HL-60 (cell line): ENCODE measurements at places on chromosomes 13 and 19.
A peak's percentile ranks its signal among the peaks of the same experiment; 100 is the strongest.

DNA sequence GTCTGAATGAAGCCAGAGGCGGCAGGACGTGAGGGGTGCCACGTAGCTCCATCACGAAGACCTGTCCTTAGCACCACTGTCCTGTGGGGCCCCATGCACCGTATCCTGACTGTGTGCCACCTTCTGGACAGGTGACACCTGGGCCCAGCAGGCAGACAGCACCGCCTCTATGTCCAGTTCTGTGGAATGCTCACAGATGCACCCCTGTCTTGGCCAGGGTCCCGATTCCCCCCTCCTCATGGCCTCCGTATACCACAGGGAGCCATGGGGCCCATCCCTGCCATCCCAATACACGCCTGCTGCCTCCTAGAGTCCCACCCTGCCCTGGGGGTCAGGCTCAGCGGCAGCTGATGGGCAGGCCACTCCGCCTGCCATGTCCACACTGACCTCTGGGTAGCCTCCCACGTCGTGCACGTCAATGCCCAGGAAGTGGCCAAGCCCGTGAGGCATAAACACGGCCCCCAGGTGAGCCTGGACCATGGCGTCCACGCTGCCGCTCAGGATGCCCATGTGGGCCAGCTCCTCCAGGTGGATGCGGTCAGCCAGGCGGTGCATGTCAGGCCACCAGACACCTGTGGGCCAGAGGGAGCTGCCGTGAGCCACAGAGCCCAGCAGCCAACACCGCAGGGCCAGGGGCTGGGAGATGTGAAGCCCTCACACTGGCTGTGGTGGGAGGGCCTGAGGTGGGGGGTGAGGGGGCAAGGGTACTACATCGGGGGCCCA is 17.6 kb downstream of the CEBPG start:
- DNase-seq = no peak

DNA sequence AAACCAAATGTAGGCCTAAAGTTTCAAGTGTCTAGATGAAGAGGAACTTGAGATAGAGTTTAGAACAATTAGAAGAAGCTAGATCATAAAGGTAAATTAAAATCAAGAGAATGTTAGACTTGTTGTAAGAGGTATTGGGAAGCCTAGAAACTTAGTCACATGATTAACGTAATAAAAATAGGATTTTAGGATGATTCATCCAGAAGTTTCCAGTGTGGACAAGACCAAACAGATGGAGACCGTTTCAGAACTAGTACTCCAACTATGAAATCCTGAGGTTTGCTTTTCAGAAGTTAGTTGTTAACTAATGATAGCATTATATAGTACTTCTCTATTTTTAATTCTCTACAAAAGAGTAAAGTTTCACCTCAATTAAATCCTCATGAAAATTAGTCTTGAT is 104.9 kb downstream of the MZT1 start:
- DNase-seq = no peak

- peak; percentile 73 for DNase-seq
These were observed 14.4 kb downstream of the CEACAM4 start for GRCh38 chr19:41612483-41612882.

DNA sequence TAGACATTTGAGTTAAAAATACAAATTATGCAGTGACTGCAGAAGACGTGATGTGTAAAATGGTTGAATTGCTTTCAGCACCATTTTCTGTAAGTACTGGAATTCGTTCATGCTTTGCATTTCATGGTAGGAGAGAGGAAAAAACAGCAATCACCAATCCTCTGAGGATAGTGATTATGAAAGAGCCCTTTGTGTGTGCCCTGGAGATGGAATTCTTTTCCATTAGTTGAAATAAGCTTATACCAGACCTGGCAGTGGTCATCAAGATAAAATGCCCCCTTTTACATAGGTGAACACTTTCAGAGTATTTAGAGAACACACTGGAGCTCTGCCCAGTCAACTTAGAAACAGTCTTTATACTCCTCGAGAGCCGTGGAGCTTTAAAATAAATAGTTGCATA is 1.7 kb downstream of the CNMD start:
- DNase-seq = no peak

- no peak for DNase-seq
These were observed 21.4 kb upstream of the PSG9 start for GRCh38 chr19:43290568-43291359.

GRCh38 chr13:61413572-61414535 is 1.8 kb downstream of the PCDH20 start:
- DNase-seq = no peak

DNA sequence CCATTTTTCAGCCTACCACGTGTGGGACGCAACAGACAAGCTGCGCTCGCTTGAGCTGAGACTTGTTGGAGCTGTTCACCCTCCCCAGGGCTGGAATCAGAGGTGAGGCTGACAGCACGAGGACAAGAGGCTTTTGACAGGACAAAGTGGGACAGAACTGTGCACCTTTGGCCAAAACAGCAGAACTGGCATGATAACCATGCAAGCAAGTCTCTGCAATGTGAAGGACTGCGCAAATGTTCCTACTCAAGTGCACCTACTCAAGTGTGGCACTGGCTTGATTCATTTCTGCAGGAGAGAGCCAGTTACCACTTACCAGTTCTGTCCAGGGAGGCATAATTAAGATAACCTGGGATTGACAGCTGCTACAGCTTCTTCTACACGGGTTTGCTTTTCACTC is 62.2 kb upstream of the TM9SF2 start:
- DNase-seq = no peak

GRCh38 chr13:23666582-23666981 is 96.4 kb downstream of the TNFRSF19 start:
- DNase-seq = no peak

GRCh38 chr13:41960637-41961465 is at the start of gene VWA8:
Gene VWA8 (minus strand): TSS chr13:41961109. CDS start chr13:41961015, 94 bp downstream.
- DNase-seq = peak; percentile 43

- DNase-seq = no peak
These were observed 70.8 kb upstream of the TUBA3C start for GRCh38 chr13:19252381-19252780.

- no peak for DNase-seq
These were observed 404.7 kb downstream of the KCNRG start for GRCh38 chr13:50419896-50420295.

DNA sequence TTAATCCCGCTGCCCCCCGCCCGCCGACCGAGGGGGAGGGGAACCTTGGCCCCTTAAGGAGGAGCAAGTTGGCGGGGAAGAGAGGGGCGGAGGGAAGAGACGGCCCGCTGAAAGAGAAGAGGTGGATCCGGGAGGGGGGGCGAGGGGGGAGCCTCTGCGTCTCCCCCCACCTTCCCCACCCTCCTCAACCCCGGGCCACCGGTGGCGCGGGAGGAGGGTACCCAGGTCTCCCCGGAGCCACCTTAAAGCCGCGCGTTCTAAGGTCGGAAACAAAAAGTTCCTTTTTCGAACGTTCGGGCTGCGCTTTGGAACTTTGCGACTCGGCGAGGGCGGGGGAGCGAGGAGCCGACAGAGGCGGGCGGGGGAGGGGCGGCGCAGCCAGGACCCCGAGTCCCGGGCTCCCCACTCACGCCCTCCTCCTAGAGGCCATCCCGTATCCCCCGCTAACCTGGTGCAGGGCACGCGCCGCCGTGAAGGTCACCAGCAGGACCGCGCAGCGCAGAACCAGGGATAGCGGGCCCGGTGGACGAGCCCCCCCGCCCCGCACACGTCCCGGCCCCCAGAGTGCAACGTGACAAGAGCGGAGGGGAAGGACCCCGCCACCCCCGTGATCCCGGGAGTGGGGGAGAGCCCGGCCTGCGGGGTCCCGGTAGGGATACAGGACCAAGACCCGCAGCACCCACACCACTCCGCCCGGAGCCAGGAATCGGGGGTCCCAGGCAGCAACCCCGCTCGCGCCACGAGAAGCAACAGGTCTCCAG is 659 bp downstream of the ERF start:
- peak; percentile 67 for DNase-seq

- no peak for DNase-seq
These were observed 71.3 kb downstream of the SLC7A1 start for GRCh38 chr13:29524176-29524575.

DNA sequence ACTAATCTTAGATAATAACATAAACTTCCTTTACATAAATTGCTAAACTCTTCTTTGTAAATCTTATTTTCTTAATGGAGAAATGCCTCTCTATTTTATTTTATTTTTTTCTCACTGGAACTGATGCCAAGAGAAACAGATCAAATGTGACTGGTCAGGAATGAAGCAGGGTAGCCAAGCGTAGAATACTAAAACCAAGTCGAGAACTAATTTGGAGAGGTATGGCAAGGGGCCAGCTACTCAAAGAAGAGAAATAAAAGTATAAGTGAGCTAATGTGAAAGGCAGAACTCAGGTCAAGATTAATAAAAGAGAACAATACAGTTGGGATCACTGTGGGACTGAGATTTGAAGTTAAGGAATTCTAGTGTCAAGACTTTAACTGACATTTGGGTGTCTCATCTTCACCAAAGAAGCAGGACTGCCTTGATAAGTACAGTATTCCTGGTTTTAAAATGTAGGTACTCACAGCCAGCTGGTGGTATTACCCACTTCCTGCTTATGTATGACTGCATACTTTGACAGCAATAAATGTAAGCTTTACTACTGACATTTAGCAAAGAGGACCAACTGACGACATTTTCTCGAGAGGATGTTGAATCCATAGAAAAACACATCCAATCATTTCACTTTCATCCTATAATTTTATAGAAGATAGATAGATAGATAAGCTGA is 1192.2 kb downstream of the EFNB2 start:
- DNase-seq = no peak

DNA sequence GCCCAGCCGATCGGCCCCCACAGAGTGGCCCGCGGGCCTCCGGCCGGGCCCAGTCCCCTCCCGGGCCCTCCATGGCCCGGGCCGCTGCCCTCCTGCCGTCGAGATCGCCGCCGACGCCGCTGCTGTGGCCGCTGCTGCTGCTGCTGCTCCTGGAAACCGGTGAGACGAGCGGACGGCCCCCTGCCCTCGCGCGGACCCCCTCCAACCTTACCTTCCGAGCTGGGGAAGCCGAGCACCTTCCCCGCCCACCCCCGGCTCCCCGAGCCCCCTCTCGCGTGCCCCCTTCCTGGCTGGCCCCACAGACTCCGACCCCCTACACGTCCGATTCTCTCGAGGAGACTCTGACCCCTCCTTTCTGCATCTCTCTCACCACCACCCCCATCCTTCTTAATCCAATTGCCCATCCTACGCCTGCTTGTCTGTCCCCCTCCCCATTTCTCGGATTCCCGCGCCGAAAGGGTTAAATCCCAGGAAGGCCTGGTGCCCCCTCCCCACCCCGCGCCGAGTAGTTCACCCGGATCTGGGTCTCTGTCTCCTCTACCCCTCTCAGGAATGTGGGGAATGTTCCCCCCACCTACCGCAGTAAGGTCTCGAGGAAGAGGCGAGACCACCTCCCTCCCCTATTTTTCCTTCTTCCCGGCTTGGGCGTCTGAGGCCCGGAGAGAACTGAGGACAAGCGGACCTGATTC is 502 bp downstream of the NECTIN2 start:
- no peak for DNase-seq

- no peak for DNase-seq
These were observed 2316.2 kb upstream of the PCDH20 start for GRCh38 chr13:63731896-63732295.

DNA sequence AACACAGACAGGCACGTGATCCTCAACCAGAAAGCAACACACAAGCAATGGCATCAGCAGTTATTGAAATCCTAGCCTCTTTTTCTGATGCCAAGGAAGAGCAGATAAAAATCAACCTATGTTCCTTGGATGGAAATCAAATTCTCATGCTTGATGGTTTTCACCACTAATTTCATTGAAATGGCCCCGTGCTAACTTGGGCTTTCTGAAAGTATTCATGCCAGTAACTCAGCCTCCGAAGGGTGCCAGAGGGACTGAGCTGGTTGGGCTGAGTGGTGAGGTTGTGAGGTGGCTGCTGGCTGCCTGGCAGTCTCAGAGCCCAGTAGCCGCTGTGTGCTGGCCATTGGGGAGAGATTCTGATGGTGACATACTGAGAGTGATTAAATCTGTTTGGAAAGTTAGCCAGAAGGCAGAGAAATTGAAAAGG is 309.3 kb downstream of the DCT start:
- DNase-seq = no peak

DNA sequence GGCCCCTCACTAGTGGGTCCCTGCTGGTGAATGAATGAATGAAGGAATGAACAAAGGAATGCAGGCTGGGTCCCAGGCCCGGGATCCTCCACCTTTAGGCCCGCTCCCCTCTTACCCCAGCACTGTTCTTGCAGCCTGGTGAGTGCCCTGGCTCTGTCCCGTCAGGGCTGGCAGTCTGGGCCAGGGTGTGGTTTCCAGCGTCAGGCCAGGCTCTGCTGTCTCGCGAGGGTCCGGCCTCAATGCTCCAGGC is 317 bp downstream of the LYL1 start:
- DNase-seq = no peak

GRCh38 chr19:11142528-11143171 is 12.9 kb downstream of the SPC24 start:
- DNase-seq = no peak

- no peak for DNase-seq
These were observed 6.9 kb upstream of the LTBP4 start for GRCh38 chr19:40594255-40594654.
